ENCODE measurements at places on chromosomes 1 and 21.
A peak's percentile ranks its signal among the peaks of the same experiment; 100 is the strongest.

GRCh38 chr1:210123924-210124589 lies 108.5 kb upstream of the SERTAD4 start:
- no peaks in the 10 kb centered on the region for H3K27me3 ChIP-seq
- no peak overlapping the region for H3K27ac ChIP-seq
- no peaks in the 10 kb centered on the region for H3K4me1 ChIP-seq
- H3K4me3 ChIP-seq: no peak overlapping the region
- no peaks in the 10 kb centered on the region for H3K36me3 ChIP-seq

DNA sequence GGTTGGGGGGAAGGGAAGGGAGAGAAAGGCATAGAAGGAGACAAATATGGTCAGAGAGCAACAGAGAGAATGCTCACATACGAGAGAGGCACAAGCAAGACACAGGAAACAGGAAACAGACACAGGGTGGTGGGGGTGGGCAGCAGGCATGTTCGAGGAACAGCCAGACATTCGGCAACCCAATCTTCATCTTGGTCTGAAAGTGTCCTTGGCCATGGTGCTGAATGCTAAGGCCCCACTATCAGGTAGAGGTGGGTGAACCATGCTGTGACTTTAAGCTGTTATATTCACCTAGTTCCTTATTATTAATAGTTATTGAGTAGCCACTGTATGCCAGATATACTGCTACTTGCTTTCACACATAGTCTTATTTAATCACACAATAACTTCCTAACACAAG lies 109.2 kb downstream of the DDX20 start:
- H3K27me3 ChIP-seq: no peaks in the 10 kb centered on the region
- H3K4me1 ChIP-seq: no peaks in the 10 kb centered on the region

DNA sequence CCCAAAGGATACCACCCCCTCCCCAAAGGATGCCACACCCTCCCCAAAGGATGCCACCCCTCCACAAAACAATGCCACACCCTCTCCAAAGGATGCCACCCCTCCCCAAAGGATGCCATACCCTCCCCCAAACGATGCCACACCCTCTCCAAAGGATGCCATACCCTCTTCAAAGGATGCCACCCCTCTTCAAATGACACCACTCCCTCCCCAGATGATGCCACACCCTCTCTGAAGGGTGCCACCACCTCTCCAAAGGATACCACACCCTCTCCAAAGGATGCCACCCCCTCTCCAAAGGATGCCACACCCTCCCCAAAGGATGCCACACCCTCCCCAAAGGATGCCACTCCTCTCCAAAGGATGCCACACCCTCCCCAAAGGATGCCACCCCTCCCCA lies 21.6 kb upstream of the TRIM17 start:
- no peak overlapping the region for H3K4me3 ChIP-seq
- DNase-seq: no peak
- peaks cover 5% of the 10 kb centered on the region for H3K4me1 ChIP-seq

DNA sequence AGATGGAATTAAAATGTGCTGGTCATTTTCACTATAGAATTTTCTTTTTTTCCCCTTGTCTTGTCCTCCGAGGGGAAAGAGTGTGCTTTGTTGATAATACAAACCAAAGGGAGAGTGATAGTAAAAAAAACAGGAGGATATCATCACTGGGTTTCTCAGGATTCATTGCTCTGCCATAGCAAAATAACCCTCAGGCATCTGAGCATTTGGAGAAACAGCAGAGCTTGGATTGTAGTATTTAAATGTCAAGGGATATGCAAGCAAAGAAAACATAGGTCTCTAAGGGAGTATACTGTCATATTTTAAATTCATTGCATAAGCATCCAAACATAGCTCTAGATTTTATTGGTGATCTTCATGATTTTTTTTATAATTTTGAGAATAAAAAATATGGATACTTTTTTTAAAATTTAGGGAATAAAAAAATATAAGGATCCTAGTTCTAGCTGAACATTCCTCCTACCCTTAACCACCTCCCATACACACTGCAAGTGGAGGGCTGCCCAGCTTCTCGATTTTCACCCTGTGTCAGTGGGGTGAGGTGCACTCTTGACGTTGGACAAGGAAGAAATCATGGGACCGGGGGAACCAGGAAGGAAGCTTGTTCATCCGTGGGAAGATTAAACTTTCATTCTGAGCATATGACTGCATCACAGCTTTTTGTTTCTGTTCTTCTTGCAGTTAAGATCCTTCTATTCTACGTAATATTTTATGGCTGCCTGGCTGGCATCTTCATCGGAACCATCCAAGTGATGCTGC lies 4.4 kb downstream of the ATP1B1 start:
- H3K4me3 ChIP-seq: no peak overlapping the region
- no peak overlapping the region for H3K27ac ChIP-seq
- H3K36me3 ChIP-seq: no peaks in the 10 kb centered on the region
- peaks cover 4% of the 10 kb centered on the region for H3K4me1 ChIP-seq
- no peak for DNase-seq

GRCh38 chr1:55775007-55775406 lies 559.8 kb upstream of the USP24 start:
- H3K36me3 ChIP-seq: no peaks in the 10 kb centered on the region
- H3K4me1 ChIP-seq: no peaks in the 10 kb centered on the region
- no peak overlapping the region for H3K4me3 ChIP-seq
- no peak overlapping the region for H3K27ac ChIP-seq
- H3K27me3 ChIP-seq: no peaks in the 10 kb centered on the region
- no peak for DNase-seq

DNA sequence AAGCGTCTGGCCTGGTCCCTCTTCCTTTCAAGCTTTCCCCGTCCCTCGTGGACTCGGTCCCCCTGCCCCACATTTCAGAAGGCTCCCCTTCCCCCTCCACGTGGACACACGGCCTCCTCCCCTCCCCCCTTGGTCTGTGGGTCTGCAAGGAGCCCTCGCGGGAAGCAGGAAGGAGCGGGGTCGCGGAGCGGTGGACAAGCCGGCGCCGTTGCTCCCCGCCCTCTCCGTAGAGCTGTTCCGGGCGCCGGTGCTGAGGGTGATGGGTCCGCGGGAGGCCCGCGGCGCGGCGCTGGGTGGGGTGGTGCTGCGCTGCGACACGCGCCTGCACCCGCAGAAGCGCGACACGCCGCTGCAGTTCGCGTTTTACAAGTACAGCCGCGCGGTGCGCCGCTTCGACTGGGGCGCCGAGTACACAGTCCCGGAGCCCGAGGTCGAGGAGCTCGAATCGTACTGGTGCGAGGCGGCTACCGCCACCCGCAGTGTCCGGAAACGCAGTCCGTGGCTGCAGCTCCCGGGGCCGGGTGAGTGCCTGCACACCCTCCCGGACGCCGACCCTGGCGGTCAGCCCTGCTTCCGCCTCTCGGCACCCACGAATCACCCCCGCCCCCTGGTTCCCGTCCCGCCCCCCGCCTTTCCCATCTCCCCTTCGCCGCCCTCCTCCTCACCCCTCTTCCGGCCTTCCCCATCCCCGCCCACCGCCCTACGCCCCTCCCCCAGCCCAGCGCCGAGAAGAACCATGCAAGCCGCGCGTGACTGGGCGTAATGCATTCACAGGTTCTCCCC lies 5.3 kb downstream of the FCRLB start:
- peaks cover 66% of the 10 kb centered on the region for H3K4me1 ChIP-seq
- DNase-seq: peak; percentile 83
- no peaks in the 10 kb centered on the region for H3K27me3 ChIP-seq
- H3K27ac ChIP-seq: peak overlapping the region; percentile 95

DNA sequence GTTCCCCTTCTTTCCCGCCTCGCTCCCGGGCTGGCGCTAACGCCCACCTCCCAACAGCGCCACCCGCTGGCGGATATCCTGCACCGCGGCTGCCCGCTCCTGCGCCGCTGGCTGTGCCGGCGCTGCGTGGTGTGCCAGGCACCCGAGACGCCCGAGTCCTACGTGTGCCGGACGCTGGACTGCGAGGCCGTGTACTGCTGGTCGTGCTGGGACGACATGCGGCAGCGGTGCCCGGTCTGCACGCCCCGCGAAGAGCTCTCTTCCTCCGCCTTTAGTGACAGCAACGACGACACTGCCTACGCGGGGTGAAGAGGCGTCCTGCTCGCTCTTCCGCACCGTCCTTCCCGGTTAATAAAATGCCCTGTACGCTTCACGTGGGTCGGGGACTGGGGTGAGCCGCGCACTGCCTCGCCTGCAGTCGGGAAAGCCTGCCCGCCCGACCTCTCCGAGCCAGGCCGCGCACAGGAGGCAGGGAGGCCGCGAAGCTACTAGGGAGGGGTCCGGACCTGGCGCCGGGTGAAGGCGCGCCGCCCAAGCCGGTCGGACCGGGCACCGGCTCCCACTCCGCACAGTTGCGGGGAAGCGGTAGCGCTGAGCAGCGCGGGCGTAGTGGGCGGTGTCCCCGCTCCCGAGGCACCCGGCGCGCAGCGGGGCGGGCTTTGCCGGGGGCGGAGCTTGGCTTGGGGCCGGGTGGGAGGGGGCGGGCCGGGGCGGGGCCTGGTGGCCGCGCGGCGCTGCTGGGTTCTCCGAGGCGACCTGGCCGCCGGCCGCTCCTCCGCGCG lies at the start of gene ADAM15:
Gene ADAM15, plus strand, starts transcription at position 757 of the 782 bp plus-strand sequence. CDS start 71 bp downstream, outside the sequence.
- H3K4me1 ChIP-seq: peaks cover 26% of the 10 kb centered on the region
- H3K27me3 ChIP-seq: no peaks in the 10 kb centered on the region
- H3K27ac ChIP-seq: peak within 1 kb of the TSS; percentile 38

GRCh38 chr1:68210027-68210426 lies 22.3 kb downstream of the WLS start:
- no peaks in the 10 kb centered on the region for H3K4me1 ChIP-seq
- no peak overlapping the region for H3K4me3 ChIP-seq
- no peak for DNase-seq
- H3K27me3 ChIP-seq: no peaks in the 10 kb centered on the region
- H3K36me3 ChIP-seq: no peaks in the 10 kb centered on the region

DNA sequence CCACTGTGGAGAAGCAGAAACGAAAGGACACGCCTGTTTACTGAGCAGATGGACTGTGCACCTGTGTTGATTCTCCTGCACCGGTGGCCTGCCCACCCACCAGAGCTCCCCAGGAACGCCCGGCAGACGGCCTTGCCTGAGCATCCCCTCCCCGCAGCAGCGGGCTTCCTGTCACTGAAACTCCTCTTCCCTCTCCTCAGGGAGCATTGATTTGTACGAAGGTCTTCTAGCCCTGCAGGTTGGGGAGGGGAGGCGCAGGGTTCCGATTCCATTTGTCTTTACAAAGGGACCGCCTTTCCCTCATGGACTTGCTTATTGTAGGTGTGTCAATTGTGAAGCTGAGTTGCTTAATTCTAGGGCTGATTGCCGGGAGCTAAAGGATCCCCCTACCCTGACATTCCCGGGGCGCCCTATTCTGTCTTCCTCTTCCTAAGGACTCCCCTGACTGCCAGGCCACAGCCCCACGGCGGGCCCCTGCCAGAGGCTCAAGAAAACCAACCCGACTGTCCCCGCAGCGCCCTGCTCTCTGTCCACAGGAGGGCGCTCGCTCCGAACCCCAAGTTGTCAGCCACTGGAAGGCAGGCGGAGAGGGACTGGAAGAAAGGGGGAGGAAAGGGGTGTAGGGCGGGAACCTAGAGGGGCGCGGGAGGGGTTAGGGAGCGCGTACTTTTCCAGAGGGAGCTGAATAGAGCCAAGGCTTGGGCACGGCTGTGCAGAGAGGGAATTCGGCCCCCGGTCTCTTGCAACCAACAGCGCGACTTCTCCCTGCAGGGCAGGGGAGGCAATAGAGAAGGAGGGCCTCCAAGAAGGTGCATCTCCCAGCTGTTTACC lies 2.8 kb downstream of the S100A6 start:
- no peak overlapping the region for H3K27ac ChIP-seq
- DNase-seq: peak; percentile 88
- no peaks in the 10 kb centered on the region for H3K36me3 ChIP-seq
- no peak overlapping the region for H3K4me3 ChIP-seq

All from Karpas-422 (cell line).